NCI-H2227 treated with DMSO at 0.1 percent for 48 hours (cell line): ENCODE measurements at places on chromosomes 11 and 22.
A peak's percentile ranks its signal among the peaks of the same experiment; 100 is the strongest.

DNA sequence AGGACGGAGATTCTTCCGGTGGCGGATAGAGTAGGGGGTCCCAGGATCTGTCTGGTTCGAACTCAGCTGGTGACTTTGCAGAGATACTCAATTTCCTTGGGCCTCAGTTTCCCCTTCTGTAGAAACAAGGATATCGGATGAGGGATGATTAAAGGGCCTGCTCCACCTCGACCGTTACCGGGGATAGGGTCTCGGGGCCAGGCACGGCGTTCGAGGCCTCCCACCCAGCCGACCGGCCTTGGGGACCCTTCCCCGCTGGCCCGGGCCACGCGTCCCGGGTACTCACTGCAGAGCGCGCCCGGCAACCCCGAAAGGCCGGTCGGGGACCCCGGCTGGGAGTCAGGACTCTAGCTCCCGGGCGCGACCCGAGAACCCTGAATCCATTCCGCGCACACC lies 321 bp downstream of the RHBDD3 start:
- no peak for DNase-seq

GRCh38 chr11:125429807-125430678 lies 66.0 kb downstream of the FEZ1 start:
- DNase-seq: no peak

DNA sequence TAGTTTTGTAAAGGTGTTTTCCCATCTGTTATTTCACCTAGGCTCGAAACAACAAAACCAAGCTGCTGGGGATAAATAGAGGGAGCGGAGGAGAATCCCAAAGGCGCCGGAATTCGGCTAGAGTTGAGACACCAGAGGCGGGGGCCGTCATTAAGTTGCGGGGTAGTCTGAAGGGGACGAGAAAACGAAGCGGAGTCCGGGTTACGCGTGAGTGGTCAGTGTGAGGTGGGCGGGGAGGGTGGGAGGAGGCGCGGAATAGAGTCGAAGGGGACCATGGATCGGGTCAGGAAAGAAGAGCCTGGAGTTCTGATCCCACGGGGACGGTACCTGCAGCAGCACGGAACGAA lies 361 bp downstream of the SRPRA start:
- DNase-seq: no peak

GRCh38 chr11:63916837-63917691 lies at the start of gene RCOR2:
RCOR2 (minus strand) TSS chr11:63917164; CDS start chr11:63916456, 708 bp downstream.
- DNase-seq: peak; percentile 74

DNA sequence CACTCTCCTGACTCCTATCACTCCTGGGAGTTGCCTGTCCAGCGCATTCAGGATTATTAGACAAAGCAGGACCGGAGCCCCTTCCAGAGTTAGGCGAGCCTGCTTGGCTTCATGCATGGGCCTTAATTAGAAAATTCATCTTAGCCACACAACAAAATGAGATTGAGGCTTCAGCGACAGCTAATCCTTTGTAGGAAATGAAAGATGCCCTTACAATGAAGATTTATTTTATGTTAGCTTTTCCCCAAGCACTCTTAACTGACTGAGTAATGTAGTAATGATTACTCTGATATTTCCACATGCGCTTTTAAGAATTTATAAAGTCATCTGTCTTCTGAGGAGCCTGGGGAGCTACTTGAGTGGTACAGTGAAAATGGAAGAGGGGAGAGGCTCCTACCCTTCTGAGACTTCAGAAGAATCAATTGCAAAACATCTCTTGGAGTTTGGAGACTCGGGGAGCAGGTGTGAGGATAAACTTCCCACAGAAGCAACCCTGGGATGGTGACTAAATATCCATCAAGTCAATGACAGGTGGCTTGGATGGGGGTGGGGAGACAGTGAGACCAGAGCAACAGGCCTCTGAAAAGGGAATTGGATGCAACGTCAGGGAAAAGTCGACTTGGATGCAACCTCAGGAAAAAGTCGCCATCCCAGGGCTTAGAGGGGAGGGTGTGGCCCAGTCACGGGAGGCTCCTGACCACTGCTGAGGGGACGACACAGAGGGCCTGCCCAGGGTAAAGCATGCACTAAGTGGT lies 434.5 kb upstream of the B3GAT1 start:
- no peak for DNase-seq

DNA sequence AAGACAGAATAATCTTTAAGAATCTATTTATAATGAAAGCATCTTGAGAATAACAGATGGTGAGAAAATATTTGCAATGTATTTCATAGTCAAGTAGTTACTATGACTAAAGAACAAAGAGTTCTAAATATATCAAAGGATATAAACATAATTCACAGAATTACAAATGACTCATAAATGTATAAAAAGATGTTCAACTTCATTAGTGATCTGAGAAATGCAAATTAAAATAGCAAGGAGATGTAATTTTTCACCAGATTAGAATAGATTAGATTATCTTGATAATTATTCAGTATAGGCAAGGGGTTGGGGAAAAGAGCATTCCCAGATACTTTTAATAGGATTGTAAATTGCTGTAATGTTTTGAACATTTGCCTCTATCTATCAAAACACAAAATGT lies 30.1 kb upstream of the PAMR1 start:
- no peak for DNase-seq

- no peak for DNase-seq
Observed at GRCh38 chr11:36026315-36026968, 82.6 kb downstream of the LDLRAD3 start.
